CD4-positive, alpha-beta T cell treated with Interleukin-1 beta for 1 hour (primary cell): ENCODE measurements at places on chromosomes 1 and 21.

- no peak for DNase-seq
Measured at GRCh38 chr1:12618661-12618964, 603 bp upstream of the DHRS3 start.

DNA sequence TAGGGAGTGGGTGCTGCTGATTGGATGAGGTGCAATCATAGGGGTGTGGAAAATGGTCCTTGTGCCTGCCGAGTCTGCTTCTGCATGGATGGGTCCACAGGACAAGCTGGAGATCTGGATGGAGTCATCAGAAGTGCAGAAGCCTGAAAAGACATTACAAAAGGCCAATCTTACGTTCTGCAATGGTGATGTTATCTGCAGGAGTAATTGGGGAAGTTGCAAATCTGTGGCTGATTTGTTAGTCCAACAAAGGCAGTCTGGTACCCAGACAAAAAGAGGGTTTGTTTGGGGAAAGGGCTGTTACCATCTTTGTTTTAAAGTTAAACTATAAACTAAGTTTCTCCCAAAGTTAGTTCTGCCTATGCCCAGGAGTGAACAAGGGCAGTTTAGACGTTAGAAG is 166.5 kb downstream of the PGBD5 start:
- no peak for DNase-seq

GRCh38 chr1:95699149-95699953 is 465.3 kb downstream of the RWDD3 start:
- no peak for DNase-seq

- DNase-seq, result no peak
Measured at GRCh38 chr1:82836973-82837680, 1036.4 kb downstream of the ADGRL2 start.

DNA sequence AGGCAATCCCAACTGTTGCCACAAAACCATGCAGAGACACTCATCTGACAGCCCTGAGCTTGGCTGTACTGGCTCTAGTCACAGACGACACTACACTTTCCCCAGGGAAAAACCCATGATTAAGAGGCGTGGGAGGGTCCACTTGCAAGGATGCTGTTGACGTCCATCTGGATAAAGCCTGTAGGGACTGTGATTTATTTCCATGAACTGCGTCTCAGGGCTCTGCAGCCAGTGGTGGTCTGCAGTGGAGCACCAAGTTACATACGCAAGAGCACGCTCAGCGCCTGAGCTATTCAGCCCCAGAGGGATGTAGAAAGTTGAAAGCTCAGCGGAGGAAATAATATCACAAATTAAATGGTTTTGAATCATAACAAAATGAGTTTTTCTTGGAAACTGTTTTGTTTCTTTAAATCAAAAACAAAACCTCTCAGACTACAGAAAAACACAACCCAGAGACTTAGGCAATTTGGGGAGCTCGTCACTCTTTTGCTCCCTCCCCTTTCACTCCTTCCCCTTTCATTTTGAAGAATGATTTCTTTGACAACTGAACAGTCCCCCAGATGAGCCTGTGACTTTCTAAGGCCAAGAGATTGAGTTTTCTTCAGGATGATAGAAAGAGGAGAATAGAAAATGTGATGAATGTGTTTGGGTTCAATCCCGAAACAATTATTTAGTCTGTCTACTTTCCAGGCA is 71.2 kb downstream of the NGF start:
- DNase-seq, result no peak

- DNase-seq, result no peak
Measured at GRCh38 chr21:28590026-28590425, 402.7 kb downstream of the LTN1 start.

DNA sequence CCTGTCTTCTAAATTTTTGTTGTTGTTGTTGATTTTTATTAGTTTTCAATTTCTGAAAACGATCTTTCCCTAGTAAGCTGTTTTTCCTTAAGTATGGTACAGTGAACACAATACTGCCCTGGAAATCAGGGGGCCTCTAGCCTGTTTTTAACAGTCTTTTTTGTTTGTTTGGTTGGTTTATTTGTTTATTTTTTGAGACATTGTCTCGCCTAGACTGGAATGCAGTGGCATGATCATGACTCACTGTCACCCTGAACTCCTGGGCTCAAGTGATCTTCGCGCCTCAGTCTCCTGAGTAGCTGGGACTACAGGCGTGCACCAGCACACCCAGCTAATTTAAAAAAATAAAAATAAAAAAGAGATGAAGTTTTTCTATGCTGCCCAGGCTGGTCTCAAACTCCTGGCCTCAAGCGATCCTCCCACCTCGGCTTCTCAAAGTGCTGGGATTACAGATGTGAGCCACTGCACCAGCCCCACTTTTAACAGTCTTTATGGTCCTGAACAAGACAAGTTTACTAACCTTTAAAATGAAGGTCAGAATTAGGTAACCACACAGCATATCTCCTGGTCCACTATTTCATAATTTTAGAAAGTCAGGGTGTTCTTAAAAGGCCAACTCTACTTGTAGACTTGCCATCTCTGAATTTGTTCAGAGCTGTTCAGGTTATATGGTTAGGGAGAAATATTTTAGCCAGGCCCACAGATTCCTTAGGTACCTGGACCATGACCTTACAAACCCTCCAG is 35.4 kb downstream of the TBCE start:
- DNase-seq, result no peak

DNA sequence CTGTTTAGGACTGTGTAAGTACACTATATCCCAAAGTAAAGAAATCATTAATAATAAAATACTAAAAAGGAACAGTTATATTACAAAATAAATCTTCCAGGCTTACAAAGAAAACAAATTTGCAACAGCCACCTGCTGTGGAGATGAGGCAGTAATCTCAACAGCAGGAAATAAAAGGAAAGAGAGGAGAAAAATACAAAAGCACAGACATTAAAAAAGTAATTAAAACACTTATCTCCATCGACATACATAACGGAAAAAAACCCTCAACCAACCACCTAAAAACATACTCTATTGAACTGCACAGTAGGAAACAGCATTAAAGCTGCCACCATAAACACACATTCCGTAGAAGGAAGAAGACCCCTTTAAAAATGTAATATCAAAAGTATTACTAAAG is 317.6 kb downstream of the DPYD start:
- no peak for DNase-seq

GRCh38 chr1:208300084-208300770 is 56.0 kb upstream of the PLXNA2 start:
- no peak for DNase-seq

DNA sequence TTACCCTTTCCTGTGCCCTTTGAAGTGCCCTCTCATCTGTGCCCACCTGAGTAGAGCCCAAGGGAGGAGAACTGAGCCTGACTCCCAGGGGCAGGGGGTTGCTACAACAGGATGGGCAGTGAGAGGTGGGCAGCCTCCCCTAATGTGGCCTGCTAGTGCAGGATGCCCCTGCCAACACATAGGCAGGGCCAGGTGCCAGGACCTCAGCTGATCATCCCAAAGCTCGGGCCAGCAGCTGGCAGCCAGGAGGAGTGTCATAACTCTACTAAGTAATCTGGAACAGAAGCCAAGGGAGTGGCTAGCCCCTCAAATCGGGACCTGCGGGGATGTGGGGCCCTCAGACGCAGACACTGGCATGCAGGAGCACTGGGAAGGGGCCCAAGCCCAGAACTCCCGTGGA is 208.8 kb upstream of the RAB4A start:
- DNase-seq, result no peak

- no peak for DNase-seq
Measured at GRCh38 chr1:27031235-27032118, 18.8 kb upstream of the TENT5B start.

DNA sequence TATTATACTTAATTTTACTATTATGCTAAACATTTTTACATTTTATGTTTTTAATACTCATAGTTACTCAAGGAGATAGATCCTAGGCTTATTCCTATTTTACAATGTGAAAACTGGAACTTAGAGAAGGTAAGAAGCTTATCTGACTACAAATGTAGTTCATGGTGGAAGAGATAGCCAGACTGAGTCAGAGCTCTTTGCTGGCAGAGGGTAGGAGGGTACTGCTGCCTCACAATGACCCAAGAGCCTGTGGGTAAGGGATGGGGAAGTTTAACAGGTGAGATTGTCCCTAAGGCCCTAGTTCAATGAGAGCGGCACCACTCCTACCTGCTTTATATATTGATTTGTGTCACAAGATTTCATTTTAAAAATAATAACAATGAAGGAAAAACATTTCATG is 34.1 kb upstream of the NEK7 start:
- DNase-seq, result no peak

DNA sequence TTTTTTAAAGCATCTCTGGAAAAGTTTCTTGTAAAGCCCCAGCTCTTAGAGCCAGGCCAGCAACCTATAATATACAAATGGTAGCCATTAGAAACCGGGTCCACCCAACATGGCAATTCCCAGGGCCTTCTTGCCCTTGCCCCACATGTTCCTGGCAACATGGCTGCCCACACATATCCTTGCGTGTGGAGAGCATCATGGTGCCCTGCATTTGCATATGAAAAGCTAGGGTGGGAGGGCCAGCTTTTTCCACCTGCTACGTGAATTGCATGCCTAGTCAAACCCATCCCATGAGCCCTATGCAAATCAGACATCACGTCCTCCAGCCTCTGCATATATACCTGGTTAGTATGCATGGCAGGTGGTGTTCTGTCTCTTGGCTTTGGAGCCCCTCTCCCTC is 88.2 kb downstream of the RABGAP1L start:
- no peak for DNase-seq

DNA sequence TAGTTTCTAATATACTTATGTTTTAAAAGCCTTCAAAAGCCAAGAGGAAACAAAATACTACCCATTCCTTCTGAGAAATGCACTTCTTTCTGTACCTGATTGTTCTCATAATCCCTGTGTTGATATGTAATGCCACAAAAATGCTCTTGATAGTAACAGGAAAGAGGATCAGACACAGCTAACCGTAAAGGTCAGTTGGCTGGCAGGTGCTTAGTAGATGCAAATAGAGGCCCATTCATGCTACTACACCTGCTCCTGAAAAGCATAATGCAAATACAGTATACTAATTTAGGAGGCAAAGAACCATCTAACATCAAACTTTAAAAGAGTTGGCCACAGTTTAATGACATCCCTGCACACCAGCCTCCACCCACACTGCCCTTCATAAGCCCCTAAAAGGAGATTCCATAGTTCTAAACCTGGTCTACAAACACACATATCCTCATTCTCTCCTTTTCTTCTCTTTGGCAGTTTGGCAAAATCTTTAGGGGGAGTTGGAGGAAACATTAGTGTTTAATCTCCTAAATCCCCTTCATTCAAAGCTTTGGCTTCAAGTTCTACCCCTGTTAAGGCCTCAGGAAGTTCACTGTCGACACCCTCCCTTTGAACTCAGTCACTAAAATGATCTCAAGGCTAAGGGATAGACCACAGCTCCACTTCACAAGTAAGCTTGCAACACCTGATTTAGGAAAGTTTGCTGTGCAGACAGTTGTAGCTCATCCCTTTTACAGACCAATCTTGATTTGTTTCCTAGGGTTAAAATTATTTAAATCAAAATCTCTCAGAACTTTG is 2.9 kb upstream of the CD46 start:
- no peak for DNase-seq

DNA sequence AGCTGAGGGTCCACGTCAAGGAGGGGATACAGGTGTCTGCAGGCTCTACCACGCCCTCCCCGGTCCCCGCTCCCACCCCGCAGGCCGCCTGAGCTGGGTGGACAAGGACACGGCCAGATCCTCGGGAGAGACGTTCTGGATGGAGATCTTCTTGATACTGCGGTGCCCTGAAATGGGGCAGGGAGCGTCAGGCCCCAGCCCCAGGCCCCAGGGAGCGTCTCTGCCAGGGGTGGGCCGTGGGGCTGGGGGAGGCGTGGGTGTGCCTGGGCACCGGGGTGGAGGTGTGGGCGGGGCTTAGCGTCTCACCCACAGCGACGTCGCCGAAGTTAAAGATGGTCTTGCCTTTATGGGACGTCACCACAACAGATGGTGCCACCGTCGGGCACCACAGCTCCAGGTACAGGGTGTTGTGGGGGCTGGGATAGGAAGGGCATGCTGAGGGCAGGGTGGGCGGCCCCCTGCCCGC is 7.3 kb upstream of the TMEM52 start:
- DNase-seq, result no peak

DNA sequence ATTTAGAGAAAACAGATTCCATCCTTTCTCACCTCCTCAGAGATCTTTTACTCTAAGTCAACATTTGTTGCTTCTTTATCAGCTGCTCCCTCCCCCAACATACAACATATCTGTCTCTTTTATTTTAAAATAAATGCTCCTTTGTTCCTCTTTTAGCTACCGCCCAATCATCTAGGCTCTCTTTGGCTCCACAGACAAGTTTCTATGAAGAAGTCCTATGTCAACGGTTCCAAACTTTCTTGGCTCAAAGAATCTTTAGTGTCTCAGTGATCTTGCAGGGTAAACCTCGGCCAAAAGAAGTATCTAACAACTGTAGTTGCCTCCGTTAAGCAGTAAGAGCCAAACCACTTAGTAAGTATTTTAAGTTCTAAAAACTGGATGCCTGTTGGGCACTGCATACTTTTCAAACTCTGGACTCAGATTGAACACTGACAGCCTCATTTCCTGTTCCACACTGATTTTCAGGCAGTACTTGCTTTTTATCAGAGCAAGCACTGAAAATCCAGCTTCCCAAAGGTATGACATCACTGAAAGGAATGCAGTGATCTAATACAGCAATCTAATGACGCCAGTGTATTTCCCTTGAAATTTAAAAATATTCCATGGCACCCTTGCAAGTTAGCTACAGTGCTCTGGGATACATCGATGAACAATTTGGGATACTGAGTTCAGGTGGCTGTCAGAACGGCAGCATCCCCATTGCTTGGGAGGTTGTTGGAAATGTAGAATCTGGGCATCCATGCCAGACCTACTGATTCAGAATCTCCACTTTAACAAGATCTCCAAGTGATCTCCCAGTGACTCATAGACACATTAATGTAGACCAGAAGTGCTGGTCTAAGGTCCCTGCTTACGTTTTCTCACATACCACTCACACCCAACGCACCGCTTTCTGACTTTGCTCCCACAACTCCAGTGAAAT is 26.8 kb downstream of the EGLN1 start:
- DNase-seq, result no peak

- no peak for DNase-seq
Measured at GRCh38 chr1:10108134-10108663, 75.4 kb downstream of the UBE4B start.

- DNase-seq, result no peak
Measured at GRCh38 chr1:205588636-205589035, 43.2 kb downstream of the ELK4 start.

GRCh38 chr1:11273595-11274234 is 717 bp downstream of the UBIAD1 start:
- no peak for DNase-seq

DNA sequence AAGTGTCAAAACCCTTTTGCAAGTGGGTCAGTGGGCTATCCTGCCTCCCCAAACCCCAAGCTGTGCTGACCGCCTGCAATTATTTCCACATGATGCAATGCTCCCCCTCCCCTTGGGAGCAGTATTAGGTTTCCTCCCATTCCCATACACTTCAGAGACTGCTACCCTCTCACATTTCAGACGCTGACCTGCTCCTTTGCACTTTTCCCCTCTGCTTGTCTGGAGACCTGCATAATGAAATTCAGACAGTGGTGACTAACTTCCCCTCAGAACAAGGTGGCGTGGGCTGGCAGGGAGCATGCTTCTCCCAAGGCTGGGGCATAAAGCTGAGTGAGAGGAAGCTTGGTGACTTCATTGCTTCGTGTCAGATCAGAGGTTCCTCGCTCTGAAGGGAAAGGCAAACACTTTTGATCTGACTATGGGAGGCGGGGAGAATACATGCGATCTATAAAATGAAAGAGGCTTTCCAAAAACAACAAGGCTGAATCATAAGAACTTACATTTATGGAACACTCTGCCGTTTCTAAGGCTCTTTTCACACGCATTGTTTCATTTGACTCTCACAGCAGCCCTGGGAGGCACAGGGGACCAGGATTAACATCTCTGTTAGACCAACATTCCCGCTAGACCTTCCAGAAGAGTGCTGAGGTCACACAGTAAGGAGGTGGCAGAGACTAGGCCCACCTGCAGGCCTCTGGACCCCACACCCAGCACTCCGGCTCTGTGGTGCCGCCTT is 27.5 kb upstream of the ROR1 start:
- DNase-seq, result no peak
